ENCODE measurements at places on chromosomes 11 and 22.

- DNase-seq = peak; percentile 63
These were observed 13.5 kb upstream of the DTX4 start for GRCh38 chr11:59158206-59159068.

GRCh38 chr11:123137431-123138224 lies 57.4 kb downstream of the CLMP start:
- peak; percentile 81 for DNase-seq

DNA sequence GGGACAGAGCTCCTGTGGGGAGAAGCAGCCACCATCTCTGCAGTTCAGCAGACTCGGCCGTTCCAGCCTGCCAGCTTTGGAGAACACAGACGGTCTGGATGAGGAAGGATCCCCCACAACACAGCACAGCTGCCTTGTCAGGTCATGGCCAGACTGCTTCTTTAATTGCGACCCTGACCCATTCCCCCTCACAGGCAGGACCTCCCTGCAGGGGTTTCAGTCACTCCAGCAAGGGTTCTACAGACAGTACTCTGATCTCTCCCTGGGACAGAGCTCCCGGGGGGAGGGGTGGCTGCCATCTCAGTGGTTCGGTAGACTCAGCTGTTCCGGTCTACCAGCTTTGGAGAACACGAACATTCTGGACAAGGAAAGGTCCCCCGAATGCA lies 173.5 kb downstream of the TTC28 start:
- DNase-seq = no peak

DNA sequence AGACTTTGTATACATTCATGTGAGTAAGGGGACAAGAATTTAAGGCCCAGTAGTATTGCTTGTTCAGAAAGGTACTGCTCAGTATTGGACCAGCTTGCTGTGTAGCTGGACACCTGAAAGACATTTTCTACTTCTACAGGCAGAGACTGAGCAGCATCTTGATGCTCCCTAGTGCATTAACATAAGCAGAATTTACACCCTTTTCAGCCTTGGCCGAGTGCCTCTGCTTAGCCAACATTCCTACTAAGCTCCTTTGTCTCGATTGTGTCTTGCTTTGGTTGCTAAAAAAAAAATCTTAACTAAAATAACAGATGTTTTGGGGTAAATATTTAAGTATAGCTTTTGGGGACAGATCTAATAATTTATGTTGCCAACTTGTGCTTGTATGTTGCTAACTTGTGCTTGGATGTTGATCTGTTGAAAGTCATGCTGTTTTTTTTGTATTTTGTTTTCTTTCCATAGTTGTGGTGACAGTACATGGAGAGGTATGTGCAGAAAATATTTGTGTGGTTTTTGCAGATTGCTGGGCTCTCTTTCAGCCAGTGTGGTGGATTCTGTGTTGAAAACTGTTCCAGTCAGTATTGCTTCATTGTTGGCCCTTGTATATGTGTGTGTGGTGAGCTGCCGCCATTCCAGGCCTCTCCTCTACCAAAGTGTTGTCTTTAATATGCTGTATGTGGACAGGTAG lies 3.7 kb downstream of the PTS start:
- no peak for DNase-seq

DNA sequence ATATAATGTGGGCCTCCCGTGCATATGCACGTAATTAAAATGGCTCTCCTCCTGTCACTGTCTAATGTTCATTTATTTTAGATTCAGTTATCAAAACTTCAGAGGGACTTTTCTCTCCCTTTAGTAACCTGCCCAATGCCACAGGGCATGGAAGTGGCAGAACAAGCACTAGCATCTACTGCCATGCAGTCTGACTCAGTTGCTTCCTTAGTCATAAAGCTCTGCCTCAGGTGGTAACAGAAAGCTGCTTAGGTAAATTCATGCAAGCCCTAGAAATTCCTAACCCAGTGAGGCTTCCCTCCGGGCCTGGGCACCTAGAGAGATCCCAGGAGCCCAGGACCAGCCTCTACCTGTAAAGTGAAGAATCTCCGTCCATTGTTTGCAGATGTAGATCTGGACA lies 8.9 kb downstream of the PRPF19 start:
- DNase-seq = no peak

GRCh38 chr11:32232516-32232915 lies 141.6 kb downstream of the RCN1 start:
- no peak for DNase-seq

- DNase-seq = no peak
These were observed 527.1 kb upstream of the CCDC90B start for GRCh38 chr11:83813296-83813695.

DNA sequence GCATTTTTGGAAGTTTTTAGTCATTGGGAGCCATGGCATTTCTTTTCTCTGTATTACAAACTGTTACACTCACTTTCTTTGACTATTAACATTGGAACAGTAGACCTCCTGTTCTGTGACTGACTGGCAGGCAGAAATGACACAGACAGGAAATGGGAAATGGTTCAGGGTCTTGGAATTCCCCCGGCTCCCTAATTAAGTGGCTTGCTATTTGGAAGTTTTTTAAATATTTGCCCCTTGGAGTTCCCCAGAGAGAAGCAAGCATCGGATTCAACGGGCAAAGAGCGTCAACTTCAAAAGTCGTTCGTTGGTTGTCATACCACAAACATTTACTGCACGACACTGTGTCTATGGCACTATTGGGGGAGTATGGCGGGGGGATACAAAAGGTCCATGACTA lies 1.1 kb upstream of the BIRC2 start:
- DNase-seq = no peak

Measured in SK-N-DZ (cell line).